ENCODE measurements at places on chromosomes 13 and 19.
A peak's percentile ranks its signal among the peaks of the same experiment; 100 is the strongest.

DNA sequence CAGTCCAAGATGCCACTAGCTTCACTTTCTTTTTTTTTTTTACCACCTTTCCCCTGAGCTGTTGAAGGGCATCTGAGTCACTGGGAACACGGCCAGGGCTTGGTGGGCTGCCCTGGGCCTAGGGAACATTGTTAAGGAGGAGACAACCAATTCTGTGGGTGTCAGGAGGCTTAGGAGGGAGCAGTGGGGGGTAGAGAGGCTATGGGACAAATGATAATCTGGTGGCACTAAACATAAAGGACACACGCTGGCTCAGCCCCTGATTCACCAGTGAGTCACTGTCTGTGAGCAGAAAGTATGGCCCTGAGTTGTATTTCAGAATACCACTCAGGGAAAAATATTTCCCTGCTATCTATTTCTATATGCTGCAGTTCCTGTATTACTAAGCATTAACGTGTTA lies 207.8 kb downstream of the DCLK1 start:
- DNase-seq, result peak; percentile 62

DNA sequence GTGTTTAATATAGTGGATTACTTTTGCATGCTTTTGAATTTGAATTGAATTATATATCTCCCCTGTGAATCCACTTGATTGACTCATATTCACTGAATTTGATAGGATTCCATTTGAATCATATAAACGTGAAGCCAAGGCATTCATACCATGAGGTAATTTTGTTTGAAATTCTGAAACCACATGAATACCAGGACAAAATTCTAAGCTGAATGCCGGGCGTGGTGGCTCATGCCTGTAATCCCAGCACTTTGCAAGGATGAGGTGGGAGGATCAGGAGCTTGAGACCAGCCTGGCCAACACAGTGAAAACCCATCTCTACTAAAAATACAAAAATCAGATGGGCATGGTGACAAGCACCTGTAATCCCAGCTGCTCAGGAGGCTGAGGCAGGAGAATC lies 4.4 kb downstream of the ZNF793 start:
- no peak for DNase-seq

DNA sequence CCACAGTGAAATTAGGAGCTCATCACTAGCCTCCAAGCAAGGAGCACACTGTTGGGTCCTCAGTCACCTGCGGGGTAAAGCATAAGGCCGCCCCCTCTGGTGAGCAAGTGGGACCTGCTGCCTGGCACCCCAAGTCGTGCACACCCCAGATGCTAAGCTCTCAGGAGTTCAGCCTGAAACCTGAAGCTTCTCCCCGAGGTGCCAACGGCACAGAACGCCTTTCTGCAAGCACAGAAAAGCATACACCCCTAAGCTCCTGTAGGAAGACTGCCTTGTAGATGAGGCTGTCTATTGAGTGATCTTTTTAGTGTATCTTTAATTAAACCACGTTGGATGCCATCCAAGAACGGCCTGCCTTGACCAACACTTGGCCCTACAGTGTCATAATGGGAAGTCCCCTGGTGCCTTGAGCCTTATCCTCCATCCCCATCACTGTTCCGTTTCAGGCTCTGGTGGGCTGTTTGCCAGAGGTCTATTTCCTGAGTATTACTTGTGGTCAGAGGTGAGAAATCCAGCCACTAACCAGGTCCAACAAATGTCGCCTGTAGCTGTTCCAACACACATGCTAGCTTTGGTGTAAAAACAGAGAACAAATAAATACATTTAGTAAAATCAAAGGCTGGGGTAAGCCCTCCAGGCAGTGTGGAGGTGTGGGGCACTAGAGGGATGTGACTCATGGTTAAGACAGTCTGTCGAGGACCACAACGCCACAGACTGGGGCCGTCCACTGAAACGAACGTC lies 44.8 kb downstream of the C13orf42 start:
- DNase-seq, result peak; percentile 91

DNA sequence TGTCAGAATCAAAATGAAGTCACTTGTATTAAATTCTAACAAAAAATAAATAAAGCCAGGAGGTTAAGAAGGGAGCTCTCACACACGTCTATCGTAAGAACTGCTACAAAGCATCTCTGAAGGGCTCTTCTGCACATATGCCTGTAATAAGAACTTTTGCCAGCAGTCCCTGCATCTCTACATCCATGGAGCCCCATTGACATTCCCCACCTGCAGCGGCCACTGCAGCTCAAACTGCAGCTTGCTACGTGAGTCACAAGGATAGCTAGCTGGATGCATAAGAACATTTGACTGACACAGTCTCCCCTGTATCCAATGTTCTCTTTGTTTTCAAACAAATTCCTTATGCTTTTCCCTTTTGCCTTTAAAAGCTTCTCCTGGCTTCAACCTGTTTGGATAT lies 68.3 kb downstream of the DNAJC3 start:
- DNase-seq, result no peak

DNA sequence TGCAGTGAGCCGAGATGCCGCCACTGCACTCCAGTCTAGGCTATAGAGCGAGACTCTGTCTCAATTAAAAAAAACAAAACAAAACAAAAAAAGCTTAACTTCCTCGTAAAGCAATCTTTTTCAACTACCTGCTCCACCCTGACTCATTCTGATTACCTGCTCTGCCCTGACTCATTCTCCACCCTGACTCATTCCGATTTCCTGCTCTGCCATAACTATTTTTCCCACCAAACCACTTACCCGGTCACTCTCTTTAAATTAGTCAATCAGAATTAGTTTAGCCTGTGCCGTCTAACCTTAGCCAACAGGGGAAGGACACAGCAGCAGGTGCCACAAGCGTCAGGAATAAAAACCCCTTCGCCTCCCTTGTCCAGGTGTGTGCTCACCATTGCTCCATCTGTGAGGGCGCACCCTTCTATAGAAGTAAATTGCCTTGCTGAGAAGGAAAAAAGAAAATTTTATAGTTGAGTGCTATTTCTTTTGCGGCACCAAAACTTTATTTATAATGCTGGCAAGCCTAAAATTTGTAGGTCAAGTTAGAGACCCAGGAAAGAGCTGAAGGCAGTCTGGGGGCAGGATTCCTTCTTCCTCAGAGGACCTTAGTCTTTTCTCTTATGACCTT lies 1.7 kb upstream of the IFT88 start:
- no peak for DNase-seq

- DNase-seq, result peak; percentile 50
Observed at GRCh38 chr19:3710265-3710812, 2.2 kb downstream of the TJP3 start.

All from RPMI7951 (cell line).